ENCODE measurements at places on chromosomes 13 and 19.

- no peak for DNase-seq
These were observed 73.0 kb downstream of the ANKRD10 start for GRCh38 chr13:110841846-110842245.

GRCh38 chr19:40721936-40722661, 5.2 kb downstream of the ITPKC start:
- no peak for DNase-seq

DNA sequence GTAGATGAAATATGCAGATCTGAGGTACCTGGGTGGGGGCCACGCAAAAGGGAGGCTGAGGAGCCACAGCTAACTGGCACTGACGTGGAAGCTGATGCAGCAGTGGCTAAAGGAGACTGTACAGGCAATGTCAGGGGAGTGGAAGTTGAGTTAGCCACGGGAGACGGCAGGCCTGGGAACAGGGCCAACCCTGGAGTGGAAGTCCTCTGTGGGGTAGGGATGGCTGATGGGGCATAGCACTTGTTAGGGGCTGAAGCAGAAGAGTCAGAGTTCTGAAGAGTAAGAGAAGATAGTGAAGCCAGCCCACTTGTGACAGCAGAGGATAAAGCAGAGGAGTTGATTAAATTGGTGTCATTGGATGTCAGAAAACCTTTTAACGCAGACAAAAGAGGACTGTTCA, 22.8 kb upstream of the STOML3 start:
- no peak for DNase-seq

GRCh38 chr19:9953802-9954542, 17.7 kb upstream of the OLFM2 start:
- DNase-seq: no peak

GRCh38 chr13:96100457-96101220, 10.7 kb downstream of the HS6ST3 start:
- DNase-seq: no peak

DNA sequence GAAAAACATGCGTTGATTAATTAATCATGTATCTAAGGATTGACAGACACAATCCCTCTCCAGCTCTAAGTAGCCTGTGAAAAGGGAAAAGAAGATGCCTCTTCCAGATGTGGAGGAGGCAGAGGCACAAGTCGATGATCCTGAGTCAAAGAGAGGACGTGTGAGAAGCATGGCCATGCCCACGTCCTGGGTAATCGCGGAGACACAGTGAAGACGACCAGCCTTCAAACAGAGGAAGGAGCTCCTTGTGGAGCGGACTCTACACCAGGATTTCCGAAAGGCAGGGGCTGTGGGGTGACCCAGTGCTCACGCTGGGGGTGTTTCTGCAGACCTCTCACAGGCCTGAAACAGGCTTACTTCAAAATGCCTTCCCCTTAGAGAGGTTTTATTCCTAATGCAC, 70.5 kb downstream of the COL4A1 start:
- no peak for DNase-seq

DNA sequence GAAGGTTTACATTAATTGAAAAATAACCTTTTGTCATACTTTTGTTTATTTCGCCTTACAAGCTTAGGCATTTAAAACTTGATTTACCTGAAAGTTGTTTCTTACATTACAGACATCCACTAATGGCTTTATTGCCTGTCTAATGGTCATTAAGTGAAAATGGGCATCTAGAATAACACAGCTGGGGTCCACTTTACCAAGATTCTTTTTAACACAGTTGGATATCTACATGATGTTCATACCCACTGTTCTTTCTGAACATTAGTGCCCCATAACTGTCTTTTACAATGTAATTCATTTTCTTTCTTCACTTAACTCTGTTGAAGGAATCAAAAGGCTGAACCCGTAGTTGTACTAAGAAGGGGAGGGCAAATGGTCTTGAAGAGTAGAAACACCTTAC, 19.8 kb upstream of the KLHL1 start:
- no peak for DNase-seq

DNA sequence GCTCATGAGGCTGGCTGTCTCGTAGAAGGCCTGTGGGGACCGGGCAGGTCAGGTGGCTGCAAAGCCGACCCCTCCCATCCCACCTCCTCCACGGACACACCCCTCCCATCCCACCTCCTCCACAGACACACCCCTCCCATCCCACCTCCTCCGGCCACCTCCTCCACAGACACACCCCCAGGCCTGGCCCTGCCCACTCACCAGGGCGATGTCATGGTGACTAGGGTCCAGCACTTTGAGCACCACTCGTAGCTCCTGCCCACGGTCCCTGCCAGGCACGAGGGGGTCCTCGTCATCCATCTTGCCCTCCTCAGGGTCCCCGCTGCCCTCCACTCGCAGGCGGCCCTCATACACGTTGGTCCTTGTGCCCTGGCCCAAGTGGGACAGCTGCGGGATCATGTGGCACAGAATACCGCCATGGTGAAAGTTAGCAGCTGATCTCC, 18.8 kb downstream of the TYK2 start:
- DNase-seq: no peak

DNA sequence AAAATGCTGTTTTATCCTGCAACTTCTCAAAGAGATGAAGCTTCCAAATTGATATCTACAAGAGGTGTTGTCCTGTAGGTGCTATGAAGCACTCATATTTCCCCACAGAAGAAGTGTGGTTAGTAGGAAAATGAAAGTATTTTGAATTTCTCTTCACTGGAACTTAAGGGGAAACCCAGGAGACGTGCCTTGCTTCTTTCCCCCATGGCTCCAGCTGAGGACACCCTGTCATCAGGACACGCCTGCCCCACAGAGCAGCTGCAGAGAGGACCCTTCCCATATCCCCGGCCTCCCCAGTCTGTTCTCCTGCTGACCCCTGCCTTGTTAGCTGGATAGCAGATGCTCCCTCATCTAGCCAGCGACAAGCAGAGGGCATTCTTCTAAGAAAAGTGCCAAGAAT, 371.3 kb downstream of the COG6 start:
- DNase-seq: no peak

- DNase-seq: no peak
These were observed 689.3 kb downstream of the UQCRFS1 start for GRCh38 chr19:28523619-28524018.

- no peak for DNase-seq
These were observed 105.1 kb upstream of the ZNF507 start for GRCh38 chr19:32240316-32240715.

DNA sequence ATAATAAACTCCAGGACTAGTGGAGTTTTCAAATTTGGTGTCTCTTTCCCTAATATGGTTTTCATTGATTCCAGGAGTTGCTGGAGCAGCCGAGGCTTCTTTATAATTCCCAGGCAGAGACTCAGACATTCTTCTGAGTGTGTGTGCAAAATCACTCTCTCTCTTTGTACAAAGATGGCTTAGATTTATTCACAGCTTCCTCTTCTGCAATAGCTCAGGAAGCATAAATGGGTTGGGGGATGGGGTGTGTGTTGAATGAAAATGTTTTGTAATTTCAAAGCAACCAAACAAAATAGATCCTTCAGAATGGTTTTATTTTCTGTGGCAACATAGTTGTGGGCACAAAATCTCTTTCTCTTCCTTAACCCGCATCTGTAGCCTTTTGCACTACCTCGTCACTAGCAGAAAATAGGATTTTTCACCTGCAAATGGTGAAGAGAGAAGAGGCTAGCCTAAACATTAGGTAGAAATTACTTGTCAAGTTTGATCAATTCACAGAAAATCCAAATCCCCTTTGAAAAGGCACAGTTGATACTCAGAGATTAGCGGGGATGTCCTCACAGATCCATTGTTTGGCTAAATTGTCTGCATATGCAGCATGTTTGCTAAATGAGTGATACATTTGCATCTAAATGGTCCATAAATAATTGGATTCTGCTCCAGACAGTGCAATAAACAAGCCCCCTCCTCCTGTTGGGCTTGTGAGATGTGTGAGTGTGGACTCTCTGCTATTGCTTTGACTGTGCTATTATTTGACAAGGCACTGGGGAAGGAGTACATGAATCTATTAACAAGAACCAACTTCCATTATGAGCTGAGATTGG, 66.7 kb downstream of the CBY2 start:
- no peak for DNase-seq

- no peak for DNase-seq
These were observed 10.0 kb downstream of the PEX11G start for GRCh38 chr19:7478843-7479227.

GRCh38 chr19:20182222-20182785, 15.3 kb downstream of the ZNF486 start:
- DNase-seq: no peak

DNA sequence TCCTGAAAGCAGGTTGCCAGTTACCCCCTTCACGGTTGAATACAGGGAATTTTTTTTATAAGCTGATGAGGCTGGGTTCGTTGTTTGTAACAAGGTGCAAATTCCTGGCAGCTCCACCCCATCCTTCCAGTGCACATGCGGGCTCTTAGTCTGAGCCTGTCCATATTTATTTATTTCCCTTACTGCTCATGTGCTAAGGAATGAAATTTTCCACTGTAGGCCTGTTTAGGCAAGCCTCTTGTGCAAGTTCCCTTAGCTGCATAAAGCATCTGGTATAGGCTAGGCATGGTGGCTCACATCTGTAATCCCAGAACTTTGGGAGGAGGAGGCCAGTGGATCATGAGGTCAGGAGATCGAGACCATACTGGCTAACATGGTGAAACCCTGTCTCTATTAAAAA, 560.9 kb upstream of the PCDH9 start:
- DNase-seq: no peak

Measured in uterus (tissue), 4 donors.